ENCODE measurements at places on chromosomes 5 and 9.

DNA sequence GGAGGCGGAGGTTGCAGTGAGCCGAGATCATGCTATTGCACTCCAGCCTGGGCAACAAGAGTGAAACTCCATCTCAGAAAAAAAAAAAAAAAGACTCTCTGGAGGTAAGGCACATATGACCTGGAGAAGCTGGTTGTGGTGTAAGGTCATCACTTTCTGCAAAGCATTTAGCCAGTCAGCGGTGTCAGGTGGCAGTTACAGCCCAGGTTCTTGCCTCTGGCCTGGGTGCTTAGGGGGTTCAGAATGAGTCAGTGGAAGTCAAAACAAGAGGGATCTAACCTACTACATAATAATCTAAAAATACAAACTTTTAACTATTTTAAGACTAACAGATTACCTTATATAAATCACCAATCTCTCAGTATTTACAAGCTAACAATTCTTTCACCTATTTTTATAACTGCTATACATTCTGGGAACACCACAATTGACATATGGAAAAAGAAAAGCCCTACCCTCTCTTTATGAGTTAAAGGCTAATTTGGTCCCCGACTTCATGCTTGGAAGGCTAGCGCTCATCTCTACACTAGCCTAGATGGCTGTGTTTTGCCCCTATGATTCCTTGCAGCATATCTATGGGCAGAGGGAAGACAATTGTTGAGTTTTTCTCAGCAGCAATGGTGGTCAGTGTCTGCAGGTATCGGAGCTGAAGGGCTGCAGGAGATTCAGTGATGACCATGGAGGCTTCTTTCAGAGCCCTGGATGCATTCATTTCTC lies 29.2 kb downstream of the STOM start:
- no peak for DNase-seq

GRCh38 chr9:133633681-133634080 lies 2.5 kb upstream of the DBH start:
- no peak for DNase-seq

- DNase-seq: no peak
These were observed 169.5 kb downstream of the ZNF608 start for GRCh38 chr5:124576848-124577409.

DNA sequence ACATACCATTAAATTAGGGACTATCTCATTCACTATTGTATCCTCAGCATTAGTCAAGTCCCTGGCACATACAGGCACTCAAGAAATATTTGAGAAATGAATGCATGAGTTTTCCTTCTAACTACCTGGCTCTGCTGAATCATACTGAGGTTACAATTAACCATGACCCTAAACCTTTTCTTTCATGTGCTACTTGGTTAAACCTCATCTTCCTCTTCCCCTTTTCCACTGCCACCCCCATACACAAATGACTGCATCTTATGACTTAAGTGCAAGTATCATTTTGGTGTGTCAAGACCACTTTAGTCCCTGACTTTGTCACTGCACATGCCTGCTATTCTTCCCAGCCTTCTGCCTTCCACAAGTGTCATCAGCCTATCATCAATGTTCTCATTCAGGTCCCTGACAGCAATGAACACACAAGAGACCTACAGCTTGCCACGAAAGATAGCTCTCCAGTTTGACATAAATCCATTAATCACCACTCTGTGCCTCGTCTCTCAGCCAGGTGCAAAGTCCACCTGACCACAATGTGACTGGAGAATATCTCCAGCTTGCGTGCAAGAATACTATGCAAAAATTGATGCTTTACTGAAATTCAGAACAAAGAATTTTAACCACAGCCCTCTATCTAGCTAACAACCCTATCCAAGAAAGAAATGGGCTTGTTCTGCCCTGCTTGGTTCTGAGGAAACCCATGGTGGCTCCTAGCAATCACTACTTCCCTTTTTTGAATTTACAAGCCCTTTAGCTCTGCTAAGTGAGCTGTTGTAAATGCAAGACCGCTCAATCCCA lies 74.5 kb downstream of the MAPKAP1 start:
- DNase-seq: no peak

GRCh38 chr5:145445027-145445426 lies 390.1 kb downstream of the PRELID2 start:
- no peak for DNase-seq

DNA sequence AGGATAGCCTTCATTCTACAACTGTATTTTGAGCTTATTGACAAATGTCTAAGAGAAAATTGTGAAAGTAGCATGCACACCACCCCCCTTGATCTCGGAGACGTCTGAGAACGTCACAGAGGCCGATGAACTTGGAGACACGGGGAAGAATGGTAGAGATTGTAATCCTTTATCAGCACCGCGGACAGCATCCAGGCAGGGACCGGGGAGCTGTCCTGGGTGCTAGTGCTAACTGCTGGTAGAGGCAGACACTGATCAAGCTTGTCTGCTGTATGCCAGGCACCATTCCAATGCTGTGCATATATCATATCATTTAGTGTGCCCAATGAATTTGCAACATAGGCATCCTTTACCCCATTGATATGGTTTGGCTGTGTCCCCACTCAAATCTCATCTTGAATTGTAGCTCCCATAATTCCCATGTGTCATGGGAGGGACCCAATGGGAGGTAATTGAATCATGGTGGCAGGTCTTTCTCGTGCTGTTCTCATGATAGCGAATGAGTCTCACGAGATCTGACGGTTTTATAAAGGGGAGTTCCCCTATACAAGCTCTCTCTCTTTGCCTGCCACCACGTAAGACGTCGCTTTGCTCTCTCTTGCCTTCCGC lies 98.8 kb downstream of the LHX2 start:
- peak; percentile 51 for DNase-seq

GRCh38 chr9:127059765-127060361 lies 62.6 kb downstream of the ANGPTL2 start:
- no peak for DNase-seq

DNA sequence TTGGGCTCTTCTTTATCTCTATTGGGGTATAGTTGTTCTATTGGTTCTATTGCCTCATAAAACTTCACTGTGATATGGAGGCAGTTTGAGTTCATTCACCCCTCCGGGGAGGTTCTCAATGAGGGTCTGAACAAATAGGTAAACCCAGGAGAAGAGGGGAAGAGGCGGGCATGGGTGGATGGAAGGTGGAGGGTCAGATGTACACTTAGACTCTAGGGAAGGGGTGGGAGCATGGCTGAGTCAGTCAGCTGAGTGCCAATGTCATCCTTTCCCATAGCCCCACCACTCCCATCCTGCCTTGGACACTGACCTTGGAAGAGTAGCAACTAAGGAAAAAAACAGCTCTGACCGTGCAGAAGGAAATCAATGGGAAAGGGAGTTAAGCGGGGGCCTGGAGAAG lies 9.9 kb upstream of the FABP6 start:
- no peak for DNase-seq

GRCh38 chr9:136052472-136052880 lies 42.6 kb downstream of the NACC2 start:
- DNase-seq: peak; percentile 57

DNA sequence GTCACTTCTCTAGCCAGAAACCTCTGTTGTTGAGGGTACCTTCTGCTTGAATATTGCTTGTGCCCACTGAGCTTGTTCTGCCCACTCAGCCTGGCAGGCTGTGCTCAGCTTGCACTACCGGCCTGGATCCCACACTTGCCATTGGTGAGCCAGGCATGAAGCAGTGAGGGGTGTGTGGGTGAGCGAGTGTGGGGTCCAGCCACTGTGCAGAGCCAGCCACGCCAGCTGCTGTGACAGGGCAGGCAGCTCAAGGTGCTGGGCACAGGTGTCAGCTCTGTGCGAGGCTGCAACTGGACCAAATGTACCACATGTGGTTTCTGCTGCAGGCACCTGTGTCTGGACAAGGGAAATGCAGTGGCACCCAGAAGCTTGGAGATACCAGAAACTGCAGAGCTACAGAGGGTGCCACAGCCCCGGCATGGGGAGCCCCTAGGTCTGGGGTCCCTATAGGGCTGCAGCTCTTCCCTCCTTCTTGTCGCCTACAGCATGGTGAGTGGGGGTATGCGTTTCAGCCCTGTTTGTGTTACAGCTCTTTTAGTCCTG lies 305.1 kb upstream of the RIOK2 start:
- no peak for DNase-seq

DNA sequence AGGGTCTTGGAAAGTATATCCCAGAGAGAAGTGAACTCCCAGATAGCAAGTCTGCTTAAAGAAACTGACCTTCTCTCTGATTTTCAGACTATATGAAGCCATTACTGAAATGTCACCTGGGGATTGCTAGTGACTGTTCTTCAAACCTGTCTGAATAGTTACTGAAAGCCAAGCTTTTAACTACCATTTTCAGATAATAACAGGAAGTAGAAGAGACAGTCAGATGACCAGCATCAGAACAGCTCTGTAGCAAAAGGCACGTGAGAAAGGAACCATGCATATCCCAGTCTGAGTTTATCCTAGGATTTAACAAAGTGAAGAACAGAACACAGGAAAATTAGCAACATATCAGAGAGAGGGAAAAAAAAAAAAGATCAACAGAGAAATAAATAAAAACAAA lies 74.9 kb upstream of the SELENOP start:
- no peak for DNase-seq

DNA sequence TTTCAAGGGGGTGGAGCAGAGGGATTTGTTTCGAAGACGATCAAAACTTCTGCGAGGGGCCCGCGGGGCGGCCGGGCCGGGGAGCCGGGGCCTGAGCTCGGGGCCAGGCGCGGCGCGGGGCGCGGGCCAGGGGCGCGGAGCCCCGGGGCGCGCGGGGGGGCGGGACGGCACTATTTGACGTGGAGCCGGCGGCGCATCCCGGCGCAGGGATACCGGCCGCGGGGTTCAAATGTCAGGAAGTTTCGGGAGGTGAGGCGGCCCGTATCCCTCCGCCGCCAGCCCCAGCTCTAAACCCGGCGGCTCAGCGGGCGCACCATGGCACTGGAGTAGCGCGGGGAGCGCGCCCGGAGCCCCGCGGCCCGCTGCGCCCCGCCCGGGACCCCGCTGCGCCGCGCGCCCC lies at the start of gene LMX1B:
Gene LMX1B, plus strand, starts transcription at position 278 of the 400 bp plus-strand sequence. CDS start 522 bp downstream, outside the sequence.
- DNase-seq: no peak

DNA sequence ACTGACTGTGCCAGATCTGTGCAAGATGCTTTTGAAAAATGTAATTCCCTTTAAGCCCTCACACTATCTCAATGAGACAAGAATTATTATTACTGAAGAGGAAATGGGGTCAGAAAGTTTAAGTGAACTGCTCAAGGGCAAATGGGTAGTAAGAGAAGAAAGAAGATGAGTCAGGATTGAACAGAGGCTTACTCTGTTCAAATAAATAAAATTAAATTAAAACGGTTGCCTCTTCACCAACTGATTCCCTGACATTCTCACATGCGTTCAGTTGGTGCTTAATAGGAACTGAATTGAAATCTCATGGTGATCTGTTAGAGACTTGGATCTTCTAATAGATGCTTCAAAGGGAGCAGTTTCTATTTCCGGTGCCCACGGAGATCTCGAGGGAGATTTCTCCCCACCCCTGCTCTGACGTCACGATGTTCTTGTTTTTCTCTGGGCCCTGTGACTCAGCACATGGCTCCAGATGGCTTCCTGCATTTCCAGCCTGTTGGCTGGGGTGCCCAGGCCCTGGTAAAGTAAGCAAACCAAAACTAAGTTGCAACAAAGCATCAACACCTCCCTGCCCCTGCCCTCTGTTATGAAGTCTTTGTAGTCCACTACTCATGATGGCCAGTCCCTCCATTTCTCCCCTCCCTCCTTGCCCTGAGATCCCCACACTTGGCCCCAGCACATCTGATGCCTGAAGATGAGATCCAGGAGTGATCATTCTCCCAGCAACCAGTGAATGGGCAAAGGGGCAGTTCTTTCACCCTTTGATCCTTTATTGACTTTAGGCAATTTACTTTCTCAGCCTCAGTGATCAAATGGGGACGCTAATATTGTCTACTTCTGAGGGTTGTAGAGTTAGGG lies 106.1 kb upstream of the CPEB4 start:
- DNase-seq: peak; percentile 98

DNA sequence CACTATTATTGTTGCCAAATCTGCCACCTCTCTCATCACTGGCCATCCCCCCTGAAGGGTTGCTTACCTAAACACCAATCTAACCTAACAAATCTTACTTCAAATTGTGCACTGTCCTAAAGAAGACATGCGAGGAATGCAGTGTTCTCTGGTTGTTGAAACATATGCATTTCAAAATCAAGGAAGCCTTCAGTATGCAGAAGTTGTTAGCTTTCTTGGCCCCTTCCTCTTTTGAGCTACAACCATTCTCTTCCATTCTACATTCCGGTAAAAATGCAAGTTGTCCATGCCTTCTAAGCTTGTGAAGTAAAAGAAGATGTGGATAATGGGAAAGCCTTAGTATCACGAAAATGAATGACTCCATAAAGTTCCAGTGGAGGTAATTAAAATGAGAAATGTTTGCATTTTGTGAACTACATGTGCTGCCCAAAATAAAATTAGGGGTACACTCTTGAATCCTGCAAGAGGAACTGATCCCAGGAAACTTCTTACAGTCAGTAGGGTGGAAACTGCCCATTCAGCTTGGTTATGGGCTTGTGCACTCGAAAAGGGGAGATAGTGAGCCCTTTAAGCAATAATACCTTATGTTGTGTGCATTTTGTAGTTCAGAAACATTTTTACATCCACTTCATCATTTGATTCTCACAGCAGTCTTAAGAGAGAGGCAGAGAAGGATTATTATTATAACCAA lies 77.6 kb upstream of the ADRB2 start:
- DNase-seq: no peak

GRCh38 chr5:123559434-123559775 lies 47.4 kb downstream of the CSNK1G3 start:
- no peak for DNase-seq

DNA sequence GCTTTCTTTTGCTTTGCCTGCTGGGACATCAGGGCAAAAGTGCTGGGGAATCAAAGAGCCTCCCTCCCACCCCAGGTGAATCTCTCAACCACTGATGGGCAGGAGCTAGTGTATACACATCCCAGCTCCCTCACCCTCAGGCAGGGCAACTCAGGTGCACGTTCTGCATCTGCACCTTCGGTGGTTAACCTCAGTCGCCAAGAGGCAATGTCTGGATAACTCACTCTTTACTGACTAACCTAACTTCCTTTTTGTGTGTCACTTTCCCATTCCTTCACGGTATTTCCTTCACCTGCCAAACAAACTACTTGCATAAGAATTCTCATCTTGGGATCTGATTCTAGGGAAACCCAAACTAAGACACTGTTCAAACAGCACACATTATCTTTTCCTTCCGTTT lies 26.3 kb downstream of the CNTFR start:
- DNase-seq: no peak

GRCh38 chr5:160493806-160494338 lies 72.2 kb downstream of the PTTG1 start:
- no peak for DNase-seq

- no peak for DNase-seq
These were observed 154.8 kb upstream of the TBC1D2 start for GRCh38 chr9:98410185-98410697.

GRCh38 chr5:153617190-153617589 lies 126.7 kb downstream of the GRIA1 start:
- DNase-seq: no peak

- no peak for DNase-seq
These were observed 1641.5 kb upstream of the C9orf72 start for GRCh38 chr9:29214690-29215253.

DNA sequence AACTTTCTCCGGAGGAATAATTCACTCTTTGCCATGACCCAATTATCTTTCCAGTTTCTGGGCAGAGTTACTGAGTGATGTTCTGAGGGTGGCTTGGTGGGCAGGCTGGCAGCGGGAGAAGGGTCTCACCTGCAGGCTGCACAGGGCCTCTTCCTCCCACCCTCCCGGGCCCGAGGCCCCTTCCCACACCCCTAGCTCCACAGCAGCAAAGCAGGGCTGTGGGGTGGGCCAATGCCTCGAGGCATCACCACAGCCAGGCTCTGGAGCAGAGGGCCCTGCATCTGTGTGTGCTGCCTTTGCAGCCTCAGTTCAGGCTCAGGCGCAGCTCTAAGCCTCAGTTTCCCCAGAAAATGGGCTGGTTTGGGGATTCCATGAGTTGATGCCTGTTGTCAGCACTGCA lies 120.2 kb upstream of the FOXD4L5 start:
- DNase-seq: no peak

Measured in foreskin melanocyte (primary cell).